ENCODE measurements at places on chromosomes 2 and 18.

DNA sequence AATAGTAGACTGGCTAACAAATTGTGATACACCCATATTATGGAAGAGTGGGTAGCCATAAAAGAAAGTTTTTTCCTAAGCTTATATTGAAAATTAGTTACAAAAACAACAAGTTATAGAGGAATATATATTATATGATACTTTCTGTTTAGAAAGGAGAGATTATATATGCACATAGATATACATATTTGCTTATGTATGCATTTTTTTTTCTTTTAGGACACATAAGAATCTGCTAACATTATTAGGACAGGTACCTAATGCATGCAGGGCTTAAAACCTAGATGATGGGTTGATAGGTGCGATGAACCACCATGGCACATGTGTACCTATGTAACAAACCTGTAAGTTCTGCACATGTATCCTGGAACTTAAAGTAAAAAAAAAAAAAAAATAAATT, 179.6 kb upstream of the KCNJ3 start:
- DNase-seq = no peak

GRCh38 chr18:52992041-52992440, 652.0 kb downstream of the DCC start:
- DNase-seq = no peak

DNA sequence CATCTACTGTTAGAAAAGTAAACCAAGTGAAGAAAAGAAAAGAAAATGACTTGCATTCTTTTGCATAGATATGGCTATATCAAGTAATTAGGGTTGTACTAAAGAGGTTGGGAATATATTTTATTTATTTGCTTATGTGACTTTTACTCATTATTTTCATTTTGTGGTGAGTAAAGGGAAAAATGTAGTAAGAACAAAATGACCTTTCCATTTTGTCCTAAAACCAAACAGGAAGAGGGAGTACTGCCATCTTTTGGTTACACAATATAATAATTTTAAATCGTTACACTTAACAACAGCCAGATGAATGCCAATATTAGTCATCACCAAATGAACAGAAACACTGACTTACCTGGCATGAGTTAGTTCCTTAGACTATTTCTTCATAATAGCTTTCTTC, 47.3 kb upstream of the NDUFV2 start:
- DNase-seq = no peak

DNA sequence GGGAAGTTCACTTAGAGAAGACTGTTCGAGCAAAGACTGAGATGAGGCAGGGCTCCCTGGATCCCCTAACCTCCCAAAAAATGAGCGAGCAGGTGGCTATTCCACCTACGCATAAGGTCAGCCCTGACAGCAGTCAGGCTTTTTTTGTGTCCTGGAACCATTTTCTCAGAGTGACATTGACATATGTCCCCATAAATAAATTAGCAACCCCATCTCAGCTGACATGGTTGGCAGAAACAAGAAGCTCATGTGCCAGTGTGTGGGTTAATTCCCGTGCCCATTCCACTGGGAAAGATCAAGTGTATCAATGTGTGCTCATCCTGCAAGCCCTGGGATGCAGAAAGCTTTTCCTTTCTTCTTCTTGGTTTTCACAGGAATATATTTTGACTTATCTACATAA, 740.4 kb upstream of the CELF4 start:
- DNase-seq = no peak

DNA sequence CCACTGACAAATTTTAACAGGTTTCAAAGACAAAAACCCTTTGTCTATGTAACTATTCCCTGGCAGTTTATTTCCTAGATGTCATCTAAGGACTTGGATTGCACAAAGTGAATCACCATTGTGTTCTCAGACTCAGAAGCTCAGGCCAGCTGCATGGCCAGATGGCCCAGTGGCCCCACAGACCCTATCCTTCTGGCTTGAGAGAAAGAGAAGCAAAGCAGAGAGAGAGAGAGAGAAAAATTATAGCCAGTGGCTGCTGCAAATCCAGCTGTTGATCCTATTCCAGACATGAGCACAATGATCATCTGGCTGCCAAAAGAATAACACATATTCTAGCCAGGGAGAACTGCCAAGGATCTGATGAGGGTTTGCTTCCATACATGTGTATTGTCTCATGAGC, 25.8 kb downstream of the CTLA4 start:
- DNase-seq = no peak

DNA sequence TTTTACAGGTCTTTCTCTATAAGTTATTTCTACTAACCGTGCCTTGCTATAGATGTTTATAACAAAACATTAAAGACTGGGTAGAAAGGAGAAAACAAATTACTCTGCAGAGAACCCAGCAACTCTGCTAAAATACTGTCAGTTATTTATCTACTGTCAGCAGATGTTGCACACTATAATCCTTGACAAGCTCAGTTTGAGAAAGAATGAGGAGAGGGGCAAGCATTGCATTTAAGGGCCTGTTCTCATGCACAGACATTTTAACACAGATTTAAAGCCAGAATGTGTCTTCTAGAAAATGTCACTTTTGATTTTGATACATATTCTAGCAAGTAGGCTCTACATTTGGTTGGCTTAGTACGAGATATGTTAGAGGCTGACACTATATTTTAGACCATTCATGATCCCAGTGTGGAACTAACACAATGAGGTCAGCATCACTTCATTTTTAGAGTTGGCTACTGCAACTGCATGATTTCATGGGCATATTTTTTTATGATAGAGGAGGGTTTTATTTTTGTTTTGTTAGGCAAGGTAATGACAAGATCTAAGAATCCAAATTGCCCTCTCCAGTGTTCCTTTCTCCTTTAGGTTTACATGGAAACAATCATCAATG, 516.4 kb downstream of the ZEB2 start:
- DNase-seq = no peak

GRCh38 chr18:28044036-28044435, 132.9 kb downstream of the CDH2 start:
- no peak for DNase-seq

GRCh38 chr18:58418361-58418760, 210.5 kb downstream of the ALPK2 start:
- DNase-seq = no peak

DNA sequence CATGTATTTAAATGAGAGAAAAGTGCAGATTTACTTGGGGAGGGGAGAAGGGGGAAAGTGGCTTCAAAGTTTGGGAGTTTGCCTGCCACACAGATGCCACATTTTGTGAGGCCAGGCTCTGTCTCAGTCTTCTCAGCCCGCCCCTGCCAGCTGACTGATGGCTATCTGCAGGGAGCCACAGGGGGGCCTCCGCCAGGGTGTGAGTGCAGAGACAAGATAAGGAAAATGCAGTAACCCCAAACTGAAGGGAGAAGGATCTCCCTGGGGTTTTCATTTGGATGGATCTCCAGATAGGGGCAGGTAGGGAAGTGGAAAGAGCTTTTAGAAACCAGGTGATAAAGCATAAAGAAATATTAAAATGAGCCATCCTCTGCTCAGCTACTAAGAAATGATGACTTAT, 128.8 kb downstream of the ZNF521 start:
- no peak for DNase-seq

GRCh38 chr2:21644266-21644665, 520.5 kb downstream of the TDRD15 start:
- no peak for DNase-seq

- DNase-seq = no peak
Measured at GRCh38 chr18:51543658-51544155, 346.2 kb upstream of the MEX3C start.

DNA sequence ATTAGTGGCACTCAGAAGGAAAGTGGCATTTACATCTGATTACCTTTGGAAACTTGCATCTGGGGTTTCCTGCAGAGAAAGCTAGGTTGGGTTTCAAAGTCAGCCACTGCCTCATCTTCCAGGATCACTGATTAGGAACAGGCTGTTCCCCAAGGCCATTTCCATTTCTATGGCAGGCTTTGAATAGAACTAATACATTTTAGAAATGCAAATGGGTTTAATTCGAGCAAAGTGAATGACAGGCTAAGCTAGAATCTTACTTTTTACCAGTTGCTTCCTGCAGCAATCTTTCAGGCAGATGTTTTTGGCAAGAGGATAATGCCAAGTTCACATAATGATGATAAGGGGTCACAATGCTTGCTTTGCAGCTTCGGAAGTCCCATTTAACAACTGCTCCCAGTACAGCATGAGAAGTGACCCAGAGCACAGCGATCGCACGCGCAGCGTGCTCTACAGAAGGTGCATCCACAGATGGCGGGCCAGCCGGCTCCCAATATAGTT, 336.7 kb downstream of the LPIN1 start:
- no peak for DNase-seq

DNA sequence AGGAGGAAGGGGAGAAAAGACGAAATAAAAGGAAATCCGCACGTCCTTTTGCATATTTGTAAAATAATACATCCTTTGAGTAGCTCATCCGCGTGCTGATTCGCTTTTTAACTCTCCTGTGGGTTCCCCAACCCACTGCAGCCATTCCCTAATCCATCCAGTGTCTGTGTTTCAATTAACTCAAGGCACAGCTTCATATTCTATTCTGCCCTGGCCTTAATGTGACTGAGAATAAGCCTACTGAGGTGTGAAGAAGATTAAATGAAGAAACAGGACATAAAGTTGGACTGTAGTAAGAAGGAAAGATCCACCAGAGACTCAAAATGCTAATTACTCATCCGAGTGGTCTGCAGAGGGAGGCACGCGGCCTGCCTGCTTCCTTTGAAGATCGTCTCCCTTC, 161.4 kb upstream of the SH3BP4 start:
- no peak for DNase-seq

DNA sequence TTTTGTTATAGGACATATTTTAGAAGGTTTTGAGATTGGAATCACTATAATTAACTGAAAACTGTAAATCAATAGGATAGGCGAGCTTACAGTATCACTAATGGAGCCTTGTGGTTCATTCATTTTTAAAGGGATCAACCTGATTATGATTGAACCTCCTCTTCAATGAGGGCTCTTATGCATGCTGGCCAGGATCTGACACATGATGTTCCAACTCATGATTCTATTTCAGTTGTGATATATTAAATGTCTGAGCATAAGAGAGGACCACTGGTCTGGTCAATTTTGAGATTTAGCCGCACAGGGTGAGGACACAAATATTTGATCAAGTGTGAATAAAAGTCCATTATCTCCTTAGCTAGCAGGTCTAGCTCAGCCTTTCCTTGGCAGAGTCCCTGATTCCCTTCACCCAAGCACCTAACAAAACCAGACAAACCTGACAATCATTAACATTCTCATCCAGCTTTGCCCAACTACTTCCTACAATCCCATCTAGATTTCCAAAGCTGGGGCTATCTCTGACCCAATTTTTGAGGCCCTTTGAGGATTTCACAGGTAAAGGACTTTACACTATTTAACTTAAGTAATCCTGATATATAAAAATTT, 6.9 kb upstream of the MAP4K4 start:
- DNase-seq = no peak

DNA sequence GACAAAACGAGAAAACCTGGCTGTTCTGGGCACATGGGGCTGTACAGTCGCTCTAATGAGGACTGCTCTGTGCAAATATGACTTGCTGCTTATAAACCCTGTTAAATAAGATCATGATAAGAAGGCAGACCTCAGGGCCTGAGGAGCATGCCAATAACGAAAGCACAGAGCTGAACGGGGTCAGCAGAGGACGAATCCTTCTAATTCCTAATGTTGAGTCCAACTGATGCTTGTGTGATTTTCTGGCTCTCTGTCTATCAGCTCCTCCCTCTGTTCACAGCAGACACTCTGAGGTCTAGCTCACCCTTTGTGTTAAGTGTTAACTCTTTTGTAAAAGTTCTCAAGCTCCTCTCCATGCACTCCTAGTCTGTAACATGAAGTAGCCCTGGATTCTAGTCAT, 167.2 kb upstream of the REV1 start:
- DNase-seq = no peak

DNA sequence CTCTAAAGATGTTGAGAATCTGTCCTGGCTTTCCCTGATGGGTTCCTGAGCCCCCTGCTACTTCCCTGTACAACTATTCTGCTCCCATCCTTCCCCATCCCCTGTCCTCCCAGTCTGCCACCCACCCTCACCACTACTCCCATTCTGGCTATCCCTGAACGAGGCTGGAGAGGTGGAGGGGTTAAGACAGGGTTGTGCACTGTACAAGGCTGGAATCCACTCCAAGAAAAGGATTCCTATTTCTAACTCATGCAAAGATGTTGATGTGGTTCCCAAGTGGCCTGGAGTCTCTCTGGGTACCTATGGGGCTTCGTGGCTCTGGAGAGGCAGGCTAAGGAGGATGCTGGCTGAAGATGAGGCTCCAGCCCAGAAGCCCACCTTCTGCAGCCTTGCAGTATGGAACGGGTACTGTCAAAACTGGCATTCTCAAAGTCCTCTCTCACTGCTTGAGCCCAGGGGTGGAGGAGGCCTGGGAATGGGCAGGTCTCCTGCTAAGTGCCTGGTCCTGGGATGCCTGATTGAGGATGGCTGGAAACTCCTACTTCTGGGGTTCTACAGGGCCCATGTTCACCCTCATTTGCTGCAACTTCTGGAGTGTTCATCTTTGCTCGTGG, 1.3 kb upstream of the FEV start:
- no peak for DNase-seq

- DNase-seq = no peak
Measured at GRCh38 chr2:58991357-58991756, 750.2 kb upstream of the FANCL start.

GRCh38 chr2:1348789-1349188, 64.5 kb upstream of the TPO start:
- no peak for DNase-seq

DNA sequence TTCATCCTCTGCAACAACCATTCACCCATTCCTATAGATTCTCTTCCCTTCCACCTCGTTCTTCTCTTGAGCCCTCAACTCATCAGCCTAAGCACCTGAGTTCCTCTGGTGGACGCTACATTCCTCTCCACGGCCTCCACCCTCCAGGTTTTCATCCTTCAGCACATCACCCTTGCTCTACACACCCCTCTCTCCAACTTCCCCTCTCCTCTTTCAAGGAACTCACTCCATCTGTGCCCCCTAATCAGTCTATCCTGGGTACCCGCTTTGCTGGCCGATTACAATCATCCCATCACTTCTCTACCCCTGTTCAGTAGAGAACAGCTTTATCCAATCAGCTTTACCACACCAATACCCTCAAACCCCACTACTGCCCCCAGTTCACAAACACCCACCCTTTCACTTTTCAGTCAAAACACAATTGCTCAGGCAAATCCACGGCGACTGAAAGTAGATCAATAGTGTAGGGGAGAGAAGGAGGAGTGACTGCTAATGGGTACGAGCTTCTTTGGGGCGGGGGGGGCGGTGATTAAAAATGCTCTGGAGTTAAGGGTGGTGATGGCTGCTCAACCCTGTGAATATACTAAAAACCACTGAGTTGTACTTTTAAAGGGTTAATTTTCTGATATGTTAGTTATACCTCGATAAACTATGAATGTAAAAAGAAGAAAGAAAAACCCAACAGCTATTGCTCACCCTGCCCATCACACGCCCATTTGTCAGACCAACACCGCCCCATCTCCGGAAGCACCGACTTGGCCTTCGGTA, 857 bp downstream of the DYM start:
- DNase-seq = no peak

DNA sequence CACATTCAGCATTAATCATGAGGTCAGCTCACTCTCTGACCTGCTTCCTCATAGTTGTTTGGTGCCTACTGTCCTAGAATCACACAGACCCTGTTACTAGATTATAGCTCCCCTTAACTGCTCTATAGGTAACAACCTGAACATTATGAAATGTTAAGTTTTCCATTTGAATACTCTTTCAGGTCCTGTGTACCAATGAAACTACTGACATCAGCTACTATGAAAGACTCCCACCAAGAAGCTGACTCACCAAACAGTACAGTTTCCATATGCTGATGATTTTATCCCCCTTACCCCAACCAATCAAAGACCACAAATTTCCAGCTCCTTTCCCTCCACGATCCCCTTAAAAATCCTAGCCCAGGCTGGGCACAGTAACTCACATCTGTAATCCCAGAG, 56.3 kb downstream of the SRBD1 start:
- DNase-seq = no peak

GRCh38 chr2:43939695-43940256, 56.0 kb downstream of the LRPPRC start:
- no peak for DNase-seq

Measured in thoracic aorta (tissue), 2 donors.